ENCODE measurements at places on chromosomes 2 and 18.

GRCh38 chr2:120828829-120829632, 93.4 kb downstream of the GLI2 start:
- no peak for DNase-seq

- no peak for DNase-seq
Observed at GRCh38 chr2:17263570-17263968, 254.7 kb downstream of the RAD51AP2 start.

DNA sequence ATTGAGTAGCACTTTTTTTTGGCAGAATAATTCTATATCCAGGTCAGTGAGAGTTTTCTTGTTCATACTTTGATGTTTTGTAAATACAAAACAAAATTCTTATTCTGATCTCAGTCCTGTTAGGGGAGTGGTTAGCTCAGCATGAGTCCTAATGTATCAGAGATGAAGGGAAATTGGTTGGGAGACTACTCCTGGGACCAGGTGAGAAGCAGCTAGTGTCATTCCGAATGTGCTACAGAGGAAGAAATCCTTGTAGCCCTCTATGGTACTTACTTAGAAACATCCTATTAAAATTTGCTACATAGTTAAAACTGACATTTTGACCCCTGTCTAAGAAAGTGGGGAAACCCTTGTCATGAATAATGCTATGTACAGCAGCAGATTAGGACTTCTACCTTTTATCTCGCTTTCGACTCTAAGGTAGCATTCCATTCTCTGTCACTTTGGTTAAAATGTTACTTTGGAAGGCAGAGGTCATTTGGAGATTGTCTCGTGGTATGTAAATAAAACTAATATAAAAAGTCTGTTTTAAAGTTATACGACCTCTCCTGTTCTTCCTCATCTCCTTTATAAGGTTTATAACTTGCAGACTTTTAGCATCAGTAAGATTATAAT, 65.8 kb downstream of the PARD3B start:
- no peak for DNase-seq

DNA sequence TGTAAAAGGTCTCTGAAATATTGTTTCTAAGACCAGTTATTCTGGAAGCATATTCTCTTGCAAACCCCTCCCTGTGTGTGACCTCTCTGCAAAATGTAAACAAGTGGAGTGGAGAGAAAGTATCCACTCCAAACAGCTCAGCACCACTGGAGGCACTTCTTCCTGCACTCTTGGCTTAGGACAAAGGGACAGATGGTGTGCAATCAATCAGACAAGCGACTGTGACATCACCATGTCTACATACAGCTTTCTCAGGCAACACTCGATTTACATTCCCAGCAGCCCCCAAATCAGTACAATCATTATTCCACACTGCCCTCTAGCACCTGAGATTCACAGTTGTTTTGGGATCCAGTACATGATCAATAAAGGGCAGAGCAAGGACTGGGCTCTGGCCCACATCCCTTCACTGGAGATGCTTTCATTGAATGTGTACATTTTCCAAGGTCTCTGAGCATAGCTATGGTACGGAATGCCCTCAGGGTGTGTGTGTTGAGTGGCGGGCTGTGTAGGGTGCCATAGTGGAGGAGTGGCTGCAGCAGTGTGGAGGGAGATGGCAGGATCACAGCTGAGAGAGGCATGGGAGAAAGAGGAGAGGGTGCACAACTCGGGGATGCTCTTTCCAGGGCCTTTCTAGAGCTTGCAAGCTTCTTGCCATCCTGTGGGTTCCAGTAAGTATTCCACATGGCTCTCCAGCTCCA, 311.8 kb upstream of the ST6GAL2 start:
- no peak for DNase-seq

- no peak for DNase-seq
Observed at GRCh38 chr2:68722712-68723111, 11.9 kb upstream of the ARHGAP25 start.

DNA sequence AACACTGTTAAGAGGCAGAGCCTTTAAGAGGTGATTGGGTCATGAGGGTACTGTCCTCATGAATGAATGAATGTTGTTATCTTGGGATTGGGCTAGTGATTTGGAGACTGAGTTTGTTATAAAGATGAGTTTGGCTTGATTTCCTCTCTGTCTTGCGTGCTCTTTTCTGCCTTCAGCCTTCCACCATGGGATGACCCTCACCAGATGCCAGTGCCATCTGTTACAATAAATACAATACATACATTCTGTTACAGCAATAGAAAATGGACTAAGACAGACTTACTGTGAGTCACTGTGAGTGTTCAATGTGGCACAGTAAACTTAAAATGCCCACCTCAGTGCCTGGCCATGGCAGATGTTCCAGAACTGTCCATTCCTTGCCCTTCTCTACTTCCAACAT, 95.0 kb upstream of the ZFP36L2 start:
- no peak for DNase-seq

DNA sequence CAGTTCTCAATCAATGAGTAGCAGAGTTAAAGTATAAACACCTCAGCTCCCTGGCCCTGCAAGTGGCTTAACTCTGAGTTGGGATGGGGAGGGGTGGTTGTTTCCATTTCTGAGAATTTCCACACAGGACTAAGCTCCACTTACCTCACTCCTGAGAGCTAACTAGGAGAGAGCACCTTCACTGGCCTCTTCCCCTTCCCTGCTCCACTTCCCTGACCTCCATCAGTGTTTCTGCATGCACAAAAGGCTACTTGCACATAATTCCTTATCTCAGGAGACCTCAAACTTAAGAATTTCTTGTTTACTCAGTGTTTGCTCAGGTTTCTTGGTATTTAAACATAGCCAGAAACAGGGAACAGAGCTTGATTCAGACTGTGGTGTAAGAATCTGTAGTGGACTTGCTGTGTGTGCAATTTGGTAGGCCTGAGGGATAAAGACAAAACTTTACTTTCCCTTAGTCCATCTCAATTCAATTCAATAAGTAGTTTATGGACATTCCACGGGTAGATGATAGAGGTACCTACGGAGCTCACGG, 97.2 kb downstream of the PID1 start:
- no peak for DNase-seq

DNA sequence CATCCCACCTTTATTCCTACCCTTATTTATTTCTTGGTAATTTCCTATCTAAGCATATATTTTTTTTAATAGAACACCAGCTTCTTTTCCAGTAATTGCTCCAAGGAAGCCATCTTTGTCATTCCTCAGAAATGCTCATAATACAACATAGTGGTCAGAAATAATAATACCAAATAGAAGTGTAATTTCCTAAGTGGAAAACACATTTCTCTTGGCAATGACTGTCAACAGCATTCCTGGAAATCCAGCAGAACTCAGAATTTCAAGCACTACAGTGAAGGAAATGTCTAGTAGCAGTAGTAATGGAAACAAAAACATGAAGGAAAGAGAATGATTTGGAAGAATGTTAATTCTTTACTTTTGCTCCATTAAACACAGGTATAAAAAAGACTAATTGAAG, 56.6 kb downstream of the GDF7 start:
- DNase-seq: no peak

- no peak for DNase-seq
Observed at GRCh38 chr2:150028322-150028721, 440.7 kb upstream of the MMADHC start.

DNA sequence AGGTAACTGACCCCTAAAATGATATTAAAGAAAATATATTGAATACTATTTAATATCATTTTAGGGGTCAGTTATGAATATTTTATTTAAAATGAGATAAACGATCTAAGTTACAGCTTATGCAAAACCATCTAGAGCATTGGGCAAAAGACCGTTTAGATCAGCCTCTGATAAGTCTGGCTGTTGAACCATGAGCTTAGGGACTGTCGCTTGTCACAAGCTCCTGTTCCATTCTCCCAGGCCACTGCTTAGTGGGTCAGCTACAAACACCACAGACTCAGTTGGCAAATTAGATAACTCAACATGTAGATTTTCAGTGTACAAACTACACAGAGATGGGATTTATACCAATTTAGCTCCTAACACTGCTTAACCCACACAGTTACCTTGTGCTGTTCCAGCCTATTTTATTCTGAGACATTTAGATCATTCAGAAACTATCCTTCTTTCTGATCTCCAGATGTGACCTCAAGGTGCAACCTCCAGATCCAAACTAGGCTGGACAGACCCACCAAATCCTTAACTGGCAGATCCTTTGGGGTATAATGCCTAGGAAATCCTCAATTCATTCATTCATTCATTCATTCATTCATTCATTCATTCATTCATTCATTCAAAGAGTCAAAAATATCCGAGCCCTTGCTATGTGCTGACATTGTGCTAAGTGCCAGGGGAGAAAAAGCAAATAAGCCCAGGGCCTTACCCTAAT, 82.8 kb downstream of the HRH4 start:
- DNase-seq: no peak

GRCh38 chr2:72116081-72116533, 31.6 kb downstream of the CYP26B1 start:
- no peak for DNase-seq

DNA sequence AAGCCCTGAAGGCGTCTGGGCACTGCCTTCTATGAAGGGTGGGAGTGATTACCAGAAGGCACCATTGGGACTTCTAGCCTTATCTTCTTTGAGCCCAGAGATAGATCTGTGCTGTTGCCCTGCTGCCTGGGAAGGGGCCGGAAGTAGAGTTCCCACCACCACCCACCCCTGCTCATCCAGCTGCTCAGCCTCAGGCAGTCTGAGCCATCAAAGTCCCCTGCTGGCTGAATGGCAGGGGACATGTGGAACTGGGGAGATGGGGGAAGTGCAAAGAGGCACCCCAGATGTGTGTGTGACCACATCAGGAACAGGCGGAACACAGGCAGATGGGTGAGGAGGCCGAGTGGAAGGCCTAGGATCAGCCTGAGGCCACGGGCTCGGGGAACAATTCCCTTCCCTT, 3.3 kb upstream of the WNT10A start:
- DNase-seq: no peak

DNA sequence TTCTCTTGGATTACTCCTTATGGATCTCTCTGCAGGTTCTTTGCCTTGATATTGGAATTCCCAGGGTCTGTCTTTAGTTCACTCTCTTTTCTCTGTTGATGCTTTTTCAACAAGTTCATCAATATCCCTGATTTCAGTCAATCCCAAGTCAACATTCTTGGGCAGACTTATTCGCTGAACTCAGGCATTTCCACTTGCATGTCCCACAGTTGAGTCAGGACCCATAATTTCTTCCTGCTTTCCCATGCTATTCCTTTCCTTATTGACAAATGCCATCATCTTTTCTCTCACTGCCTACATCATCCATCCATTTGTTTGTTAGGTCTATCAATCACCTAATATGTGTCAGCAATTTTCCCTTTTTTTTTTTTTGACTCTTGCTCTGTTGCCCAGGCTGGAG, 11.6 kb downstream of the GPD2 start:
- no peak for DNase-seq

- no peak for DNase-seq
Observed at GRCh38 chr2:42934580-42935186, 142.3 kb upstream of the HAAO start.

- no peak for DNase-seq
Observed at GRCh38 chr2:26615336-26615859, 25.8 kb downstream of the CIB4 start.

GRCh38 chr2:23291239-23291638, 93.7 kb upstream of the KLHL29 start:
- no peak for DNase-seq

GRCh38 chr2:112758711-112759110, 5.7 kb downstream of the CKAP2L start:
- no peak for DNase-seq

- no peak for DNase-seq
Observed at GRCh38 chr2:241109210-241110088, 7.4 kb upstream of the MTERF4 start.

- no peak for DNase-seq
Observed at GRCh38 chr2:28375236-28375635, 17.4 kb upstream of the FOSL2 start.

- DNase-seq: no peak
Observed at GRCh38 chr2:237888389-237888788, 29.0 kb downstream of the RAMP1 start.

GRCh38 chr2:118696786-118697465, 150.5 kb downstream of the EN1 start:
- DNase-seq: no peak

DNA sequence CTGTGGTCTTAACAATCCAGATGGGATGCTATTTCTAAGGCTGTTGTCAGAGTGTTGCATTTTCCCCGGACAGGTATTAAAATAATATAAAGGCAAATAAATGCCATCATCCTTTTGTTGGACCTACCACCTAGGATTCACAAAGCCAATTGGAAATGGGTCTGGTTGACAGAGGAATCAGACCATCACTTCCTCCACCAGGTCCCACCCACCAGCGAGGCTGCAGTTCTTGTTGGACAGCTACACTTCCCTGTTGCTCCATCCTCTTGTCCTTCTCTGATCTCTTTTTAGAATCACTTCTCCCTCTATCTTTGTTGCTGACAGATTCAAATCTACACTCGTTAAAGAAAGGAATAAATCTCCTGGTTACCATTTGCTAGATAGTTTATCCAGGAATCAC, 1.1 kb downstream of the TMEM169 start:
- DNase-seq: no peak

GRCh38 chr2:102112271-102112670, 30.3 kb upstream of the IL1R1 start:
- no peak for DNase-seq

DNA sequence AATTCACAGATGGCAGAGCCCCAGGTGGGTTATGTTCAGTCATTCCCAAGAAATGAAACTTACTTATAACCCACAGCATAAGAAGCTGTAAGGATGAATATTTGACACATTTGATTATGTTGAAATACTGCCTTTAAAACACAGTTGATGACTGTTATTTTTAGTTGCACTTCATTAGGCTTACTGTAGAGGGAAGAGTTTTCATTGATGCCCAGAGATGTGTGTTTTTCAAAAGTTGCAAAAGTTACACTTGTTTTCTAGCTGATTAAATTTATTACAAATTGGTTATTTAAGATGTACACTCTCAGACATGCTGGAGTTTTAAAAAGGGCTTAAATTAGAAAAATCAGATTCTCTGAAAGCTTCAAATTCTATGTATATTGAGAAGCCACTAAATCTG, 506.1 kb downstream of the PARD3B start:
- DNase-seq: no peak

- DNase-seq: no peak
Observed at GRCh38 chr18:77897606-77898005, 648.0 kb downstream of the GALR1 start.

GRCh38 chr2:116517936-116518335, 1296.6 kb upstream of the DDX18 start:
- no peak for DNase-seq

GRCh38 chr2:217289907-217290280, 430.0 kb upstream of the TNP1 start:
- no peak for DNase-seq

GRCh38 chr18:45658756-45659155, 43.5 kb downstream of the SLC14A2 start:
- DNase-seq: no peak

DNA sequence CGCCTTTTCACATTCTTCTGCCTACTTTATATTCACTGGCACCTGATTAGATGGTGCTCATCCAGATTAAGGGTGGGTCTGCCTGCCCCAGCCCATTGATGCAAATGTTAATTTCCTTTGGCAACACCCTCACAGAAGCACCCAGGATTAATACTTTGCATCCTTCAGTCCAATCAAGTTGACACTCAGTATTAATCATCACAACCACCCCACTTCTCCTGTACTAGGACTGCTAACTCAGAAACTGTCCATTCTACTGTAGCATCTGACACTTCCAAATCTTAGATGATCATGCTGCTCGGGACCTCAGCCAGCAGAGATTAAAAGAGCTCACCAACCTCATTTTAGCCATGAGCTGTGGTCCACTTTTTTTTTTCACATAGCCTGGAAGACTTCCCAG, 268.5 kb downstream of the SATB2 start:
- no peak for DNase-seq
